Stimulated activated effector memory CD8-positive, alpha-beta T cell treated with anti-CD3 and anti-CD28 coated beads, Interleukin-12 subunit alpha, Interleukin-12 subunit beta, amount 100 ng/mL, for 72 hours (primary cell): ENCODE measurements at places on chromosomes 16 and 17.

GRCh38 chr16:50340578-50340977 lies 28.2 kb downstream of the BRD7 start:
- DNase-seq, result no peak

- DNase-seq, result no peak
Measured at GRCh38 chr17:77150196-77150595, 9.4 kb downstream of the SEC14L1 start.

- peak; percentile 99 for DNase-seq
Measured at GRCh38 chr17:76501018-76501826, at the start of gene RHBDF2. Gene RHBDF2, minus strand, starts transcription at chr17:76501423. Its CDS starts 19,899 bp downstream, at chr17:76481524.

GRCh38 chr16:75578725-75579124 lies 12.5 kb downstream of the GABARAPL2 start:
- DNase-seq, result no peak

DNA sequence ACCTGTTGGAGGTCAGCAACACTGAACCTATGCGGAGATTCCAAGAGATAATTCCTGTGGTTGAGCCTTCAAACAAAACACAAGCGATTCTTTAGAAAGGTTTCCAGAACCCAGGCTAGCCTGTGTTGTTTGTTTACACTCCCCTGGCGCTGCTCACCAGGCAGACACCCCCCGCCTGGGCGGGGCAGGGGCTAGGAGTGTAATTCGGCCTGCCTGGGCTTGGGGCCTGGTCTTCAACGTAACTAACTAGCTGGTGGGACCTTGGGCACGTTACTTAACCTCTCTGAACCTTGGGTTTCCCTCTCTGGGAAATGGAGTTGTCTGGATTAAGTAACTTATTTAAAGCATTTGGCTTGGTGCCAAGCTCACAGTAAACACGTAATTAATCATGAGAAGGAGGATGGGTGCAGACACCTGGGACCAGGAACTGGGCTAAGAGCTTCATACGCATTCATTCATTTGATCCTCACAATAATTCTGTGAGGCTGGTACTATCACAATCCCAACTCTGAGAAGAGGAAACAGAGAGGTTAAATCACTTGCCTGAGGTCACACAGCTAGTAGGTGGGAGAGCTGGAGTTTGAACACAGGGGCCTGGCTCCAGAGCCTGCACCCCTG lies 7.6 kb upstream of the ARHGAP27 start:
- no peak for DNase-seq

DNA sequence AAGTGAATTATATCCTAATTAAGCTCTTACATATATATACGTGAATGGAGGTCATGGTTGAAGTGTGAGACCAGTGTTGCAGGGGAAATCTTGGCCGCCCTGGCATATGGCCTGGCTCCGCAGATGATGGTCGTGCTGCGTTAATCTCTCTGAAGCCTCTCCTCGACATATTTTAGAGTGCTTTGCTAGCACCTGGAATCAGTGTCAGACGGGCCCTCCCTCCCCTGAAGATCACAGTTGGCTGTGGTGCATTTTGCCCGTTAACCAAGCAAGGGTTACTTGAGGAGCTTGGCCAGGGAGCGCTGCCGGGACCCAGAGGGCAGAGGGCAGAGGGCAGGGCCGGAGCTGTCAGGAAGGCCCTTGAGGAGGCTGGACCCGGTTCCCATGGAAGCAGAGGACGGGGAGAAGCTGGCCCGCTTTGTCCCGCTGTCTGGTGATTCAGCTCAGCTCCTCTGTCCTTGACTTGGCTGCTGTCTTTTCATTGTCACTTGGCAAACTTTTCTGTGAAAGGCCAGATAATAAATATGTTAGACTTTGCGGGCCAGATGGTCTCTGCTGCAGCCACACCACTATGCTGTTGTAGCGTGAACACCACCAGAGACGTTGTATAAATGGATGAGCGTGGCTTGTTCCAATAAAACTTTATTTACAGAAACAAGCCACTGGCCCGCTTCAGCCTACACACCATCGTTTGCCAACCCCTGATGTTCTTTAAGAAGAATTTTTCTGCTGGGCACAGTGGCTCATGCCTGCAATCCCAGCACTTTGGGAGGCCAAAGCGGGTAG lies 32.3 kb downstream of the CIBAR2 start:
- no peak for DNase-seq

GRCh38 chr17:50299776-50300175 lies 25.5 kb downstream of the TMEM92 start:
- no peak for DNase-seq

- no peak for DNase-seq
Measured at GRCh38 chr17:5695480-5695879, 111.2 kb upstream of the NLRP1 start.

DNA sequence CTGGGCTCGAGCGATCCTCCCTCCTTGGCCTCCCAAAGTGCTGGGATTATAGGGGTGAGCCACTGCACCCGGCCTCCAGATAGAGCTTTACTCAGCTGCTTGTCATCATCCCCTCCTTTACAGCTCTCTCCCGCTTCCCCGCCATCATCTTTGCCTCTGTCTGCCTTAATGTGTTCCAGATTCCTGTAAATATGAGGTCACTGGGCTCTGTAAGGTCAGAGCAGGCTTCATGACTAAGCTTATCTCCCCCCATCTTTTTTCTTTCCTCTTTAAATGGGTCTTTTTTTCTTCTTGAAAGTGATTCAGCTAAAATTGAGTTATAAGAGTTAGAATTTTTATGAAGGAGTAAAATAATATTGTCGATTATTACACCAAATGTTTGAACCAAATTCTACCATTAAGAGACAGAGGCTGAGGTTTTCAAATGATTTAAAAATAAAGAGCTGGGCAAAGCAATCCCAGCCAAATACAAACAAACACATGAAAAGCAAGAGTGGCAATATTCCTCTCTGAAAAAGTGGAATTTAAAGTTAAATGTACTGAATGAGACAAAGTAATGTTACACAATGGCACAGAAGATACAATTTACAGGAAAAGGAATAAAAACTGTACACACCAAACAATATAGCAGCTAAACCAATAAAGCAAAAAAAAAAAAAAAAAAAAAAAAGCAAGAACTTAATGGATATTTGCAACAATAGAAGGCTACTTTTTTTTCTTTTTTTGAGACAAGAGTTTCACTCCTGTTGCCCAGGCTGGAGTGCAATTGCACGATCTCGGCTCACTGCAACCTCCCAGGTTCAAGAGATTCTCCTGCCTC lies 62.1 kb downstream of the CRISPLD2 start:
- no peak for DNase-seq

GRCh38 chr17:31527606-31528005 lies 136.1 kb downstream of the RAB11FIP4 start:
- DNase-seq, result no peak

DNA sequence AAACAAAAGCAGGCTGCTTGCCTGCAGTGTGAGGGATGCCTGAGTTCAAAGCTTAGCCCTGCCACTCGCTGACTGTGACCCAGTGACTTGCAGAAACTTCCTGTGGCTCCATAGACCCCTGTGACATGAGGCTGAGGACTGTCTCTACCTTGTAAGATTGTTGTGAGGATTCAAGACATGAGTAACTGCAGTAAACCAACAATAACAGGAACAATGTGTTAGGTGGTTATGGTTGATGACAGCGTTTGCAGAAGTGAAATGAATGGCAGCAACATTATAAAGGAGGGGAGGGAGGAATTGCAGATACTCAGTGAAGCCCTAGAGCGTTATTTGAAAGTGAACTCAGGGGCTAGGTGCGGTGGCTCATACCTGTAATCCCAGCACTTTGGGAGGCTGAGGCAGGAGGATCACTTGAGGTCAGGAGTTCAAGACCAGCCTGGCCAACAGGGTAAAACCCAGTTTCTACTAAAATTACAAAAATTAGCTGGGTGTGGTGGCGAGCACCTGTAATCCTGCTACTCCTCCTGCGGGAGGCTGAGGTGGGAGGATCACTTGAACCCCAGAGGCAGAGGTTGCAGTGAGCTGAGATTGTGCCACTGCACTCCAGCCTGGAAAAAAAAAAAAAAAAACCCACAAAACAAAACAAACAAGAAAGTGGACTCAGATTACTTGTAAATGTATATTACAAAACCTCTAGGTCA lies 33.5 kb upstream of the EMP2 start:
- no peak for DNase-seq

GRCh38 chr16:11139326-11140097 lies 116.5 kb downstream of the SOCS1 start:
- no peak for DNase-seq

GRCh38 chr16:57255686-57256415 lies 10.8 kb downstream of the ARL2BP start:
- no peak for DNase-seq

GRCh38 chr17:2634361-2634960 lies 41.0 kb downstream of the PAFAH1B1 start:
- no peak for DNase-seq

- DNase-seq, result no peak
Measured at GRCh38 chr16:47565454-47565853, 104.3 kb downstream of the PHKB start.

GRCh38 chr16:10859658-10860057 lies 17.3 kb upstream of the CIITA start:
- no peak for DNase-seq

GRCh38 chr17:82371333-82372248 lies at the start of gene UTS2R:
Gene UTS2R, plus strand, starts transcription at chr17:82371765. Its CDS starts 2,560 bp downstream, at chr17:82374325.
- no peak for DNase-seq

- no peak for DNase-seq
Measured at GRCh38 chr17:5892921-5893675, 177.1 kb upstream of the WSCD1 start.

DNA sequence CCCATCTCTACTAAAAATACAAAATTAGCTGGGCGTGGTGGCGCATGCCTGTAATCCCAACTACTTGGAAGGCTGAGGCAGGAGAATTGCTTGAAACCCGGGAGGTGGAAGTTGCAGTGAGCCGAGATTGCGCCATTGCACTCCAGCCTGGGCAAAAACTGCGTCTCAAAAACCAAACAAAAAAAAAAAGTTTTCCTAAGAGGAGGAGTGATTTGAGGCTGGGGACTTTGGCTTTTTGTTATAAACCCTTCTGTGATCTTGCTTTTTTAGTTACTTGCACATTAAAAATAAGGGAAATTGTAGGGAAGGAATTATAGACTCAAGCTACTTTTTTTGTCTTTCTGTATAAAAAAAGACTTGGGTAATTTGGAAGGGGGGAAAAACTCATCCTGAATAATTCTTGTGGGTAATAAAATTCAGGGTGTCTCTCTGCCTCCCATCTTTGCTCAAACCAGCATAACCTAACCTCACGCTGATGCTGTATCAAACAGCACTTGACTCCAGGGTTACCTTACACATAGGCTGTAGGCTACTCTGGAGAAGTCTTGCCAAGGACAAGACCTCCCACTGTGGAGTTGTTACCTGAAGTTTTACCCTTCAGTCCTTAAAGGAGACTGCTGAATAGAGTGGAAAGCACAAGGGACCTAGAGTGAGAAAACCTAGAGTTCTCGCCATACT lies 1.7 kb upstream of the CDR2 start:
- no peak for DNase-seq

DNA sequence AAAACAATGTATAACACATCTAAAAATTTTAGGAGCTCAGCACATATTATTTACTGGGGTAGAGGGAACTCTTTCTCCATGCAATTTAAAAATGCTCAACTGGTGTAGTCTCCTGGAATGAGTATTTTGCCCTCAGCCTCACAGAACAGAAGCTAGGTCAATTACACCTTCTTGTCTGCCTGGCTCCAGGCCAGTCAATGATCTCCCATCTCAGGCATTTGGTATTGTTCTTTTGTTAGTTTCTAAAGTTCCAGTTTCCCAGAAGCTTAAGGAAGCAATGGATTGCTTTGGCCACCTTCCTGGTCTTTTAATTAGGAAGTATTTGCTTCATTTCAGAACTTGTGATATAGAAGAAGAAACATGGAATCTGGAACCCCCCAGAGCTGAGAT lies 360.3 kb upstream of the ASIC2 start:
- DNase-seq, result no peak

- DNase-seq, result no peak
Measured at GRCh38 chr17:63285551-63285950, 160.6 kb downstream of the CYB561 start.

GRCh38 chr16:24206926-24207325 lies 49.2 kb upstream of the CACNG3 start:
- DNase-seq, result no peak

DNA sequence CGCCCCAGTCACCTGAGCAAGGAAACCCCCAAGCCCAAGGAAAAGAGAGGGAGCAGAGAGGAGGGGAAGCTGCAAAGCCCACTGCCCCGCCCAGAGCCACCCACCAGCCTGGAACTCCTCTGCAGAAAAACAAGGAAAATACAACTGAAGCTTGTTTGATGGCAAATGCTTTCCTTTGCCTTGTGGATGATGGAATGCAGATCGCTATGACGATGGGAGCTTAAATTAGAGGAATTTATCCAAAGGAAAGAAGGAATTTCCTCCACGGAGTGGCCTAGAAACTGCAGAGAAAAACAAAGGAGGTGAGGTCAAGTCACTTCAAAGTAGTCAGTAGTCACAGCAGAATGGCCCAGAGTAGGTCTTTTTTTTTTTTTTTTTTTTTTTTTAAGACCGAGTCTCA lies 31.5 kb upstream of the ASGR2 start:
- DNase-seq, result no peak

DNA sequence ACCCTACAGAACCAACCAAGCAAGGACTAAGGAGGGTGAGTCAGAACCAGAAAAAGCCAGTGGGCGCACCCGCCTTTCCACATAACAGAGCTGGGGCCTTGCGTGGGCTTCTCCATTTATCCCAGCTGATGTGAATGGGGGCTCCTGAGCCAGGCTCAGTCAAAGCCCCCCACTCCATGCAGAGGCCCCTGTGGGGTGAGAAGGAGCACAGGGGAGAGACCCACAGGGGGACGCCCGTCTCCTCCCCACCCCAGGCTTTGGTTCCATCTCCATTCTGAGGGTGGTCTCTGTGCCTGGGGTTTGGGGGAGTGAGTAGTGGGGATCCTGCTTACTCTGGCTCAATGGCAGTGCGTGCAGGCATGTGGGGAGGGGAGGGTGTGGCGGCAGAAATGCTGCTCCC lies 210.1 kb upstream of the TNRC6C start:
- no peak for DNase-seq

DNA sequence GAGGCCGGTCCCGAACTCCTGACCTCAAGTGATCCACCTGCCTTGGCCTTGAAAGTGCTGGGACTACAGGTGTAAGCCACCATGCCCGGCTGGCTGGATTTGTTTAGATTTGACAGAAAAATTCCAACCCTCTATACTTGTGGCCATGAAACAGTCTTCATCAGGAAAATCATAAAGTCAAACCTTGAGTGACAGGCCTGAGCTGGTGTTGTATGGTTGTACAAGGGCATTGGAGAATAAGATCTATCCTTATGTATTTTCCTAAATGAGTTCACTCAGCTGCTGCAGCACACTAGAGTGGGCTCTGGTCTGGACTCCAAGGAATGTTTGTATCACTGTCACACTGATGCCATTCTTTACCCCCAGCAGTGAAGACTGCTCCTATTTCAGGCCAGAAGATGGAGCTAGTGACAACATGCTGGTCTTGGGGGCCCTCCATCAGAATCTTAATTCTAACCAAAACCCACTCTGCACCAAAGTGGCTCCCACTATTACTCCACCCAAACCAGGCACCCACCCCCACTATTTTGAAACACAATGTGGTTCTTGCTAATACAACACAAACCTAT lies 27.4 kb downstream of the SNX11 start:
- no peak for DNase-seq

- DNase-seq, result peak; percentile 74
Measured at GRCh38 chr17:45270828-45271418, 9.0 kb upstream of the SPATA32 start.

GRCh38 chr16:69346683-69347082 lies 4.9 kb downstream of the TMED6 start:
- no peak for DNase-seq

- DNase-seq, result no peak
Measured at GRCh38 chr16:30474074-30474452, 1.5 kb downstream of the ITGAL start.

GRCh38 chr17:69433093-69433492 lies 18.6 kb downstream of the MAP2K6 start:
- DNase-seq, result no peak
